ENCODE measurements at places on chromosomes 4 and X.

GRCh38 chr4:146256328-146256727, 42.0 kb downstream of the REELD1 start:
- no peak for DNase-seq

GRCh38 chr4:95531141-95531540, 17.6 kb downstream of the UNC5C start:
- no peak for DNase-seq

DNA sequence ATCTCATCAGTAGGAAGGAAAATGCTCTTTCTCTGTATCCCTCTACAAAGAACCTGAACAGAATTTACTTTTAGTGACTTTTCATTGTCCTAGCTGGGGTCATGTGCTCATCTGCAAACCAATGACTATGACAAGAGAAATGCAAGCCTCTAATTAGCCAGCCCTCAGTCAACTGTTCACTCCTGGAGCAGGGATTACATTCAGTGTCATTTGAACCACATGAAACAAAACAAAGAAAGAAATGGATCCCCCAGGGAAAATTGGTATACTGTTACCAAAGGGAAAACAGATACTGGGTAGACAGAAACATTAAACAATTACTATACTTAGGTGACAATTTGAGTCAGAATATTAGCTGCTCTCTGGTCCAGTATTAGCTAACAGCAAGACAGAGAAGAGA, 173.6 kb downstream of the RCHY1 start:
- DNase-seq: no peak

- no peak for DNase-seq
Observed at GRCh38 chr4:22941688-22942375, 249.1 kb downstream of the GBA3 start.

- DNase-seq: no peak
Observed at GRCh38 chr4:38157592-38157991, 197.4 kb downstream of the PTTG2 start.

DNA sequence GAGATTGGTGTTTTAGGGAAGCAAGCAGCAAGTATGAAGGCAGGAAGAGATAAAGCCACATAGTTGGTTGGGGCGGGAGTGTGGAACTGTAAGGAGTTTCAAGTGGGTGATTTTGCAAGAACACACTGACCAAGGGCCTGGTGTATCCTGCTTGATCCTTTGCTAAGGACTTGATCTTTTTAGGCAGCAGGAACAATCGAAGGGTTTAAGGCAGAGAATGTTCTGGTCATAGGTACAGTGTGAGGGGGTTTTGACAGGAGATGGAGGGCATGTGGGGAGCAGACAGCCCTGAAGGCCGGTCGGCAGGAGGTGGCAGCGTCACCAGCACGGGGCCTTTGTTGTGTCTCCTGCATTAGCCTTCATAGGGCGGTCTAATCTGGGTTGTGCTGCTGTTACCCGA, 54.7 kb downstream of the FAM193A start:
- no peak for DNase-seq

DNA sequence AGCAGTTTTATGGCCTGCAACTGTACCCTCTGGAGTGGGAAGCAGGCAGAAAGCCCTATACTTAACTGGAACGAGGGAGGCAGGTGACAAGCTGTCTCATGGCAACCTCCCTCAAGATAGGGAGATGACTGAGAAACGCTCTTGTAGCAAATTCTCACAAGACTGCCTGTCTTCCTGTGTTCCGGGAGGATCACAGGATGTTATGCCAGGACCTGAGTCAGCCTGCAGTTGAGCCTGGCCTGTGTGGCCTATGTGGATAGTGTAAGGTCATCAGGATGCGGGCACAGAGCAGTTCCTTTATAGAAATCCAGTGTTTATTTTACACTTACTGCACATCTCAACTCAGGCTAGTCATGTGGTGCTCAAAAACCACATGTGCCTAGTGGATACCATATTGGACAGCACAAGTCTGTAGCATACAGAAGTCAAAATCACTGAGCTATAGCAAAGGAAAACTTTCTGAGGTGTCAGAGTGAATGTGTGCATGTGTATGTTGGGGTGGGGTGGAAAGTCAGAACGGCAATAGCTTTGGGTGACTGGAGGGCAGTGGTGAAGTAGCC, 25.2 kb downstream of the TAF7L start:
- no peak for DNase-seq

- DNase-seq: no peak
Observed at GRCh38 chr4:1164040-1164439, 8.3 kb downstream of the SPON2 start.

DNA sequence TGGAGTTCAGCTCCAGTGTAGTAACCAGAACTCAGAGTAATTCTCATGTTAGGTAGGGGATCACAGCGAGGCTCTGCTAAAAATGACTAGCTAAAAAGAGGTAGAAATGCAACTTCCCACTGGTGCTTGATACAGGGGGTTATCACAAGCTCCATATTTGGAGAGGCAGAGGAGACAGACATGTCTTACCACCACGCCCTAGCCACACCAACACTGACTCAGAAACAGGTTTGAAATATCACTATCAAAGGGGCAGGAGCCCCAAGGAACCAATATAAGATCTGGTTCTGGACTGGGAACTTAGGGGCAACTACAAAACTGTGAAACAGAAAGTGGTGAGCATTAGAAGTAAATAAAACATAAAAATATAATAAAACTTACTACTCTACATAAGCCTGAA, 62.9 kb downstream of the IQCM start:
- DNase-seq: no peak

DNA sequence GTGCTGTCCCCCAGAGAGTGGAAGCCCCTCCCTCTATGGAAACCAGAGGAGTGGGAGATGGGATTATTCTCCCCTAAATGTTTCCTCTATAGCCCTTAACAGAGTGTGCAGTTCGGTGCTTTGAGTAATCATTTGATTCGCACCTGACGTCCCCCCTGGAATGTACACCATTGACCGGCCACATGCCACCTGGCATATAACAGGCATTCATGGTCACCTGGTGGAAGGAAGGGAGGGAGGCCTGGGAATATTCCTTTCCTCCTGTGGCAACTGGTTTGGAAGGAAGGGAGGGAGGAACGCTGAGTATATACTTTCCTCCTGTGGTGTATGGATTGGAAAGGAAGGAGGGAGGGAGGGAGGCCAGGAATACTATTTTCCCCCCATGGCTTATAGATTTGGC, 77.2 kb downstream of the CRMP1 start:
- no peak for DNase-seq

DNA sequence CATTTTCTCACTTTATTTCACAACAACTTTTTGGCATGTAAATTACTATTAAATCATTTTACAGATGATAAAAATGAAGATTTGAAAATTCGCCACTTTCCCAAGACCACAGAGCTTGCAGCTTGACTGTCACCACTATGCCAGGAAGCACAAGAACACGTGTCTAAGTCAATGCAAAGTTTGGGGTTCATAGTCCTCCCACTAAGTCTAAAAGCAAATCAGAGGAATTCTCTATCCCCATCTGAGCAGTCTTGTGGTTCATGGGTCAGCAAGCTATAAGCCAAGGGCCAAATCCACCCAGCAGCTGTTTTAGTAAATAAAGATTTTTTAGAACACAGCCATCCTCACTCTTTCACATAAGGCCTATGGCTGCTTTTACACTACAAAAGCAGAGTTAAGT, 833.3 kb upstream of the INTU start:
- DNase-seq: no peak

- no peak for DNase-seq
Observed at GRCh38 chrX:153967536-153968224, 3.9 kb downstream of the HCFC1 start.

- DNase-seq: no peak
Observed at GRCh38 chr4:43456383-43456782, 563.9 kb downstream of the GRXCR1 start.

GRCh38 chrX:153499876-153500275, 5.1 kb downstream of the BGN start:
- no peak for DNase-seq

All from effector memory CD4-positive, alpha-beta T cell (primary cell).